ENCODE measurements at places on chromosomes 1 and 21.

GRCh38 chr1:107379826-107380225, 239.0 kb downstream of the NTNG1 start:
- DNase-seq = no peak

- DNase-seq = no peak
Observed at GRCh38 chr21:41375875-41376274, 14.0 kb downstream of the MX2 start.

GRCh38 chr1:66699213-66699612, 53.0 kb upstream of the DYNLT5 start:
- no peak for DNase-seq

- no peak for DNase-seq
Observed at GRCh38 chr1:92315766-92316599, 17.1 kb downstream of the RPAP2 start.

DNA sequence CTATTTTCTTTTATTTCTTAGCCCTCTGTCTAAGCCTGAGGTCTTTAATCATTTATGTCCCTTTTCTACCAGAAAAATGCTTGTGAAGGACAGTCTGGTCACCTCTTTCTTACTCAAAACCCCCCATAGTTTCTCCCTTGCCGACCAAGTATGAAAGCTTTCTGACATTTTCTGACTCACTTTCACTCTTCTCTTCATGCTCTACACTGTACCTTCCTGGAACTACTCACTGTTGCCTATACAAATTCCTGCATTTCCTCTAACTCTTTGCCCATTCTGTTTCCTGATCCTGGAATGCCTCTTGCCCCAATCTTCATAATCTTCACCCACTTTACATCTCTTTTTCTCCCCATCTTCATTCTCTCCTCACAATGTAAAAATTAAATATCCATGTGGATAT, 380.0 kb downstream of the HHIPL2 start:
- DNase-seq = no peak

DNA sequence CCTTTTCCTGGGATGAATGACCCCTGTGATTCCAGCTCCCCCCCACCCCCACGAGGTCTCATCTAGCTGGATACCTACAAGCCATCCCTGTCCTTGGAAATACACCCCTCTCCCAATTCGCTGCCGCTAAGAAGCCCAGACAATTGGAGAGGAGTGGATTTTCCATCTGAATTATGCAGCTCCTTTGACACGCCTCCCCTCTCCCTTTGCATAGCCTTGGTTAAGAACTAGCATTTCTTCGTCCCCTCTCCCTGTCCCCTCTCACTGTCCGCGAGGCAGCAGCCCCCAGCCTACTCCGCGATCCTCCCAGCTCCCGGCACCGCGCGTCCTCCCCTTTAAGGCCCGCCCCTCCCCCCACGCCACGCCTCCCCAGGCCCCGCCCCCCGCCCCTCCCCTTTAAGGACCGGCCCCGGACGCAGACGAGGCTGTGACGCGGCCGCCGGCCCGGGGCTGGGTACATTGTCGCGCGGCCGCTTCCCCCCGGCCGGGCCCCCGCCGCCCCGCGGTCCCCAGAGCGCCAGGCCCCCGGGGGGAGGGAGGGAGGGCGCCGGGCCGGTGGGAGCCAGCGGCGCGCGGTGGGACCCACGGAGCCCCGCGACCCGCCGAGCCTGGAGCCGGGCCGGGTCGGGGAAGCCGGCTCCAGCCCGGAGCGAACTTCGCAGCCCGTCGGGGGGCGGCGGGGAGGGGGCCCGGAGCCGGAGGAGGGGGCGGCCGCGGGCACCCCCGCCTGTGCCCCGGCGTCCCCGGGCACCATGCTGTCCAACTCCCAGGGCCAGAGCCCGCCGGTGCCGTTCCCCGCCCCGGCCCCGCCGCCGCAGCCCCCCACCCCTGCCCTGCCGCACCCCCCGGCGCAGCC, at the start of gene MAPKAPK2:
TSS of gene MAPKAPK2 (plus strand) at position 428 of the 856 bp plus-strand sequence. CDS start at position 753, 325 bp downstream.
- peak; percentile 68 for DNase-seq

- DNase-seq = no peak
Observed at GRCh38 chr1:9066945-9067807, 2.3 kb downstream of the SLC2A5 start.

DNA sequence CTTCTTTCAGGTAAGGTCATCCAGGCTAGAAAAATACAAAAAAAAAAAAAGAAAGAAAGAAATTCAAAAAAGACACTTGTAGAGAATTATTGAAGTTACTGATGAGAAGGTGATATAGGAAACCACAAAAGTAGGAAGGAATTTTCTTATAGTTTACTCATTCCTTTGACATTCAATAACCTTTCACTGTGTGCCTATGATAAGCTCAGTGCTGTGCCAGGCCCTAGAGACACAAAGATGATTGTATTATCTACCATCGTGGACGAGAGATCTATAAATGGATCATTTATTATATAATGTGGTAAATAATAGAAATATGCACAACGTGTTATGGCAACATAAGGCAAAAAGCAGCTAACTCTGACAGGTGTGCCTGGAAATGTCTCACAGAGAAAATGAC, 109.6 kb upstream of the NGF start:
- DNase-seq = no peak

DNA sequence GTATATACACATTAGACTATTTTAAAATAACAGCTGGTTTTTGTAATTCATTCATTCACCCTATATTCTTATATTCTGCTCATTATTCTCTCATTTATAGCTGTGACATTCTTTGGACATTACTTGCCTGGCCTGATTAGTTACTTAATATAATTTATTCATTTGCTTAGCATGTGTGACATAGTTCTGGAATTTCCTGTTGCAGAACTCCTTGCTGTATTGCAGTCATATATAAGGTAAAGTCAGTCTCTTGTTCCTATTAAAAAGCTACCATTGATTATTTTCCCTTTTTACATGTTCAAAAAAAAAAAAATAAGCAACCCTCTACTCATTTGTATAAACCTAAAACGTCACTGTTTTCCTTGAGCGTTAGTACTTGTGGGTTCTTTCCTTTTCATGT, 23.9 kb downstream of the GNAT2 start:
- no peak for DNase-seq

DNA sequence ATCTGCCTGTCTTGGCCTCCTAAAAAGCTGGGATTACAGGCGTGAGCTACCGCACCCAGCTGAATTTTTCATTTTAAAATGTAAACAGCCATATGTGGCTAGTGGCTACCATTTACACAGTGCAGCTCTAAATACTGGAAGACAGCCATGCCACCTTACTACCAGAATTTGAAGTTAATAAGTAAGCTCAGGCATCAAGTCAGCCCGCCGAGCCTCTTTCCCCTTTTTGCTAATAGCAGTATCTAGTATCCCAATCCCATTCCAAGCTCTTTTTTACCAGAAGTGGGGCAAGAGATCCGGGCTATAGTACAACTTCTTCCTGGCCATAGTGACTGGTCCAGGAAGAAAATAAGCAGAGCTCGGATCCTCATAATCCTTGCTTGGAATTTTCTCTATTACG, 15.1 kb downstream of the TAF13 start:
- no peak for DNase-seq

GRCh38 chr1:83689921-83690868, 308.7 kb downstream of the TTLL7 start:
- DNase-seq = no peak

- no peak for DNase-seq
Observed at GRCh38 chr21:46027851-46028493, 46.4 kb downstream of the COL6A1 start.

DNA sequence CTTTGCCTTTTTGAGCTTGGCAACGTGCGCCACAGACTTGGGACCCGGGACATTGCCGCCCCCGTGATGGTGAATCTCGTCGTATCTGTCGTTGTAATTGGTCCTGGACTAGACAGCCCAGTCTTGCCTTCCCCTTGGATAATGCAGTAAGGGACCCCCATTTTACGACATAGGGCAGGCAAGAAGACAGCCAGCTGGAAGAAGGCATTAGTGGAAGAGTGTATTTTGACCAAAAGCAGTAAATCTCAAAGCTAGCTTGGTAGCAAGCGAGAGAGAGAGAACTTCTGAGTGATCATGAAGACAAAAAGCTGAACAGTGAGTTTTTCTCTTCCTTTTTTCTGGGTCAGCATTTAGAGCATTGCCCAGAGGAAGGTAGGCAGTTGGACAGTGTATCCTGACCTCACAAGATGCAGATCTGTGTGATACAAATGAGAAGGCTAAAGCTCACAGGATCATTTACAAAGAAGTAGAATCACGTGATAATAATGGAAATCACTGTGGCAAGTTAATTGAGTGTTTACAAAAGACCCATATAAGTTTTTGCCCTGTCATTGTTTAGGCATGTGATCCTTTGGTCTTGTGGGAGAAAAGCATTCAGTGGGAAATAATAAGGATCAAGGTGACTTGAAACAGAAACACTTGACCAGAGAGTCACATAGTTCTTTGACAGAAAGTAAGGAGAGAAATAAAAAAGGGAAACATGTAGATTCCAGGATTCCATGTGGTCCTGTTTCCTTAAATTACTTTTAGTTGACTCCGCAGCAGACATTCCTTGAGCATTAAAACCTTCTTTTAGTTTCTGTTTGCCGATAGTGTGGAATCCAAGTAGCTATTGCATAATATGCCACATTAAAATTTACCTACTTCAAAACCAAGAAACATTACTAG, 66.3 kb downstream of the CNST start:
- no peak for DNase-seq

- no peak for DNase-seq
Observed at GRCh38 chr21:45303091-45303615, 15.5 kb upstream of the POFUT2 start.

DNA sequence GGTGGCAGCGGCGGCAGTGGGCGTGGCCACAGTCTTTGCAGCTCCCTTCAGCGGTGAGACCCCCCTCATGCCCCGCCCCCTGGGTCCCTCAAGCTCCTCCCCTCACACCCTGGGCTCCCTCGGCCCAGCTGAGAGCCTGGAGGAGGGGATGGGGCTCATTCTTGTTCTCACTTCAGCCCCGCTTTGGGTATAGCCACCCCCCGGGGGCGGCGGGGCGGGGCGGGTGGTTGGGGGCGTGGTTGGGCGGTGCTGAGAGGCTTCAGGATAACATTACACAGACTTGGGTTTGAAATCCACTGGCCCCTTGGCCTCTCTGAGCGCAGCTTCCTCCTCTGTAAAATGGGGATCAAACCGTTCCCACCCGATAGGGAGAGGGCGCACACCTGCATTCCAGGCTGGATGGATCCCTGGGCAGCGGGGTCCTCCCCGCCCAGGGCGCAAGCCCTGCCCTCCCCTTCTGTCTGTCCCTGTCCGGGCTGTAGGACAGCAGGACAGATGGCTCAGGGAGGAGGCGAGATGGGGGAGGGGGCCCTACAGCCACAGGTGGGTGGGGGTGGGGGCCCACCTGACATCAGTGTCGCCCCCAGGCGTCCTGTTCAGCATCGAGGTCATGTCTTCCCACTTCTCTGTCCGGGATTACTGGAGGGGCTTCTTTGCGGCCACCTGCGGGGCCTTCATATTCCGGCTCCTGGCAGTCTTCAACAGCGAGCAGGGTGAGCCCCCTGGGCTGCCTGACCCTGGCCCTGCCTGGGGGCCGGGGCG, 5.1 kb downstream of the CLCNKA start:
- DNase-seq = peak; percentile 49

- DNase-seq = no peak
Observed at GRCh38 chr1:203278082-203278884, 27.0 kb upstream of the BTG2 start.

- no peak for DNase-seq
Observed at GRCh38 chr1:19011845-19012231, 55.4 kb upstream of the IFFO2 start.

DNA sequence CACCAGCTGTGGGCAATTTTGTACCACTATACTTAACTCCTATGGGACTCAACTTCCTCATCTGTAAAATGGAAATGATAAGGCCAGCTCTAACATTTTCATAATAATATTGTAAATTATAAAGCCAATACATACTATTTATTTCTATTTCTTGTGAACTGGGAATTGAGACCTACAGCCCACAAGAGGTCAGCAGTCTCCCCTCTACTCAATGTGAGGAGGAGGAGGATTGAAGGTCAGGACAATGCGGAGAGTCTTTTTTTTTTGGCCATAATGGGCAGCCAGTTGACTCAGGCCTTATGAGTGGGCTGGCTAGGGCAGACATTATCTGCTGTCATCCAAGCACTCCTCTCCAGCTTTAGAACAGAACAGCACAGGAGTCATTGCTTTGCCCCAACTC, 90.5 kb downstream of the NUF2 start:
- DNase-seq = no peak

- no peak for DNase-seq
Observed at GRCh38 chr21:15148437-15148836, 83.6 kb upstream of the NRIP1 start.

- DNase-seq = no peak
Observed at GRCh38 chr1:29271724-29272123, 35.4 kb downstream of the PTPRU start.

GRCh38 chr1:206131037-206131436, 13.8 kb upstream of the AVPR1B start:
- no peak for DNase-seq

GRCh38 chr1:71390518-71390917, 309.7 kb upstream of the ZRANB2 start:
- DNase-seq = no peak

GRCh38 chr1:231616667-231617066, 9.9 kb upstream of the DISC1 start:
- DNase-seq = no peak

GRCh38 chr1:195715652-195716051, 892.6 kb downstream of the KCNT2 start:
- no peak for DNase-seq

DNA sequence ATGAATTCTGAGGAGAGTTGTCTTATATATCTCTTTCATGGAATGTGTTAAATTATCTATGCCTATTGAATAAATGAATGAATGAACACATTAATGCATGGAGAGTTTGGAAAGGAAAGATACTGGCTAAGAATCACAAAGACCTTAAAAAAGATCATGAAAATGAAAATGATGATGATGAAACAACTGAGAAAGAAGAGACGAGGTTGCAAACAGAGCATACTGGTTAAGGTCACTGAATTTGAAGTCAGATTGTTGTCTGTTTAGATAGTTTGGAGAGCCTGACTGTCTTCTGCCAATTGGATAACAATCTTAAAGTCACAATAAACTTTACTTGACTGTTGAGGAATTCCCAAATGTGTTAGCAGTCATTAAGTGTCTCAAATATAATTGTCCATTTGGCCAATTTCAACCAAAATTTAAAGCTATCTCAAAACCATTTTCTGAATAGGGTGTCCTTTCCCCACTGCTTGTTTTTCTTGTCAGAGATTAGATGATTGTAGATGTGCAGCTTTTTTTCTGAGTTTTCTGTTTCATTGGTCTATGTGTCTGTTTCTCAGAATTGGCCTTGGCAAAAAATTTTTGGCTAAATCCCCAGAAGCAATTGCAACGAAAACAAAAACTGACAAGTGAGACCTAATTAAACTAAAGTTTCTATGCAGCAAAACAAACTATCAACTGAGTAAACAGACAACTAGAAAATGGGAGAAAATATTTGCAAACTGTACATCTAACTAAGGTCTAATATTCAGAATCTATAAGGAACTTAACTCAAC, 132.2 kb downstream of the PTGER3 start:
- DNase-seq = no peak

DNA sequence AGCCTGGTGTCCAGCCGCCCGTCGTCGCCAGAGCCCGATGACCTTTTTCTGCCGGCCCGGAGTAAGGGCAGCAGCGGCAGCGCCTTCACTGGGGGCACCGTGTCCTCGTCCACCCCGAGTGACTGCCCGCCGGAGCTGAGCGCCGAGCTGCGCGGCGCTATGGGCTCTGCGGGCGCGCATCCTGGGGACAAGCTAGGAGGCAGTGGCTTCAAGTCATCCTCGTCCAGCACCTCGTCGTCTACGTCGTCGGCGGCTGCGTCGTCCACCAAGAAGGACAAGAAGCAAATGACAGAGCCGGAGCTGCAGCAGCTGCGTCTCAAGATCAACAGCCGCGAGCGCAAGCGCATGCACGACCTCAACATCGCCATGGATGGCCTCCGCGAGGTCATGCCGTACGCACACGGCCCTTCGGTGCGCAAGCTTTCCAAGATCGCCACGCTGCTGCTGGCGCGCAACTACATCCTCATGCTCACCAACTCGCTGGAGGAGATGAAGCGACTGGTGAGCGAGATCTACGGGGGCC, 1.2 kb downstream of the OLIG2 start:
- DNase-seq = no peak

Measured in stimulated activated CD4-positive, alpha-beta T cell treated with anti-CD3 and anti-CD28 coated beads, Interleukin-1b, Interleukin-23, amount 100 ng/mL, for 4 hours (primary cell).